ENCODE measurements at places on chromosomes 6 and 20.
A peak's percentile ranks its signal among the peaks of the same experiment; 100 is the strongest.

GRCh38 chr20:46681032-46681854 is 8.0 kb downstream of the TP53RK start:
- peak; percentile 74 for DNase-seq

DNA sequence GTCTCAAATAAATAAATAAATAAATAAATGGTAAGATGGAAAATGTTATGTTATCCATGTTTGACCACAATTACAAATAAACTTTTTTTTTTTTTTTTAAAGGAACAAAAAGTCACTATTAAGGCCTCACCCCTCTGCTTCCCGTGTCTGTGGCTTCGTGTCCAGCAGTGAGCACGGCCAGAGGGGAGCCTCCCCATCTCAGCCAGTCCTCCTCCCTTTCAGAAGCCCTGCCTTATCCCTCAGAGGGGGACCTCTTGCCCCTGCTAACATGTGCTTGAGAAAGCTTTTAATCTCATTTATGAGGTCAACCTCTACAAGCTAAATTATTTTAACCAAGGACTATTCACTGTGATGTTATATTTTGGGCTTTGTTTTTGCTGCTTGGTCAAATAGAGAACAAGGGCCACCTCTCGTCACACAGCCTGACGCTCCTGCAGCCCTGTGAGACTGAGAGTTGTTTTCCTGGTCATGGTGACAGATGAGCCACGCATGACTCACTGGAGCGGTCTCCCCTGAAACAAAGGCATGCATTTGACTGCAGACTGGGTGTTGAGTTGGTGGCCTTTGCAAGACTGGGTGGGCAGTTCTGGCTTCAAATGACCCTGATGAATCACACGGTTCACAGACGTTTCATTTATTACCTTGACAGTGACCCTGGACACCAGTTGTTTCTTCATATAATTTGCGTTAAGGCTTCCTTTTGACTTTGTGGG is 131.8 kb downstream of the TIAM2 start:
- no peak for DNase-seq

DNA sequence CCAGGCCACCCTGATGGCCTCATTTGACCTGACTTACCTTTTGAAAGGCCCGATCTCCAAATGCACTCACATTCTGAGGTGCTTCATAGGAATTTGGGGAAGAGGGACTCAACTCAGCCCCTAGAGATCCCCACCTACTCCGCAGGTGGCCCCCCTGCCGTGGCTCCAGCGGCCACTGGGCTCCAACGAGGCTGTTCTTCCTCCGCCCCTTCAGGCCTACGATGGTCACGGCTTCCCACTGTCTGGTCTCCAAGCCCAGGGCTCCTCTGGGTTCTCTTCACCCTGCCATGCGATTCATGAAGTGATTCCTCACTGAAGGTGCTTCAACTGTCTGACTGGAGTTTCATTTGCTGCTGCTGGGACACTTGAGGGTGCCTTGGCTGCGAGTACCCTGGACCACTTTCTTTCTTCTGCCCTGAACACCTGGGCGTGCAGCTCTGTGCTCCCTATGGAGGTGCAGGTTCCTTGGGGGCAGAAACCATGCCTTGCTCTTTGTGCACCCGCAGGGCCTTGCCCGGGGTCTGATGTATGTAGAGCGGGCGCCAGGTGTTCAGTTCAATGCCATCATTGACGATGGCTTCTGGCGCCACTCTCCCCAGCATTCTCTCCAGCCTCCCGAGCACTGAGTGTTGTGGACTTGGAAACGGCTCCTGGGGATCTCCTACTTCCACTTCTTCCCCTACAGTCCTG is 10.0 kb upstream of the DUSP22 start:
- DNase-seq = no peak

GRCh38 chr6:80143419-80143937 is 37.0 kb downstream of the BCKDHB start:
- peak; percentile 88 for DNase-seq

GRCh38 chr6:107185391-107185970 is 70.2 kb upstream of the BEND3 start:
- DNase-seq = no peak

- DNase-seq = no peak
Measured at GRCh38 chr6:37459981-37460800, 27.2 kb downstream of the CMTR1 start.

- DNase-seq = peak; percentile 55
Measured at GRCh38 chr6:15901141-15902115, 227.5 kb upstream of the MYLIP start.
